Activated CD8-positive, alpha-beta memory T cell treated with anti-CD3 and anti-CD28 coated beads for 1 hour (primary cell): ENCODE measurements at places on chromosomes 13 and 19.

DNA sequence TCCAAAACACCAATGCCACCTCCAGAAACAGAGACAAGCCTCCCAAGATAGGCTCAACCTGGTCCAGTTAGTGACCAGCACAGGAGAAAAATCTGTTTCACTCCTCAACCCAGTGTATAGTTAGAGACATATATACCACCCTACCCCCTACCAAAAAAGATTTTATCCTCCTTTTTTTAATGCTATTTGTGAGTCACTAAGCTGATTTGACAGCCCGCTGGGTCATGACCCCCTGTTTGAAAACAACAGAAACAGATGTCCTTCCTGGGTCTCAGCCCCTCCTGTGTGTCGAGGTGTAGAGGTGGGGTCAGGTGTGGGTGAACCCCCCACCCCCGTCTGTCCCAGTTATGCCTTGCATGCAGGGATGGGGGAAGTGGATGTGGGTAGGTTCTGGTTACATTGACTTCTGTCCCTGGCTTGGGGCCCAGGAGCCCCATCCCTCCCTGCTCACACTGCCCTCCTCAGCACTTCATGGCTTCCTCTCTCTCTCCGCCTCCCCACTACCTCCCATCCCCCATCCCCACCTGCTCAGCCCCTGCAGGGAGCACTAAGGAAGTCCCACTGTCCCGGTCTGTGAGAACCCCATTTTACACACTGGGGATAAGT lies 14.0 kb upstream of the TOMM40 start:
- DNase-seq = no peak

DNA sequence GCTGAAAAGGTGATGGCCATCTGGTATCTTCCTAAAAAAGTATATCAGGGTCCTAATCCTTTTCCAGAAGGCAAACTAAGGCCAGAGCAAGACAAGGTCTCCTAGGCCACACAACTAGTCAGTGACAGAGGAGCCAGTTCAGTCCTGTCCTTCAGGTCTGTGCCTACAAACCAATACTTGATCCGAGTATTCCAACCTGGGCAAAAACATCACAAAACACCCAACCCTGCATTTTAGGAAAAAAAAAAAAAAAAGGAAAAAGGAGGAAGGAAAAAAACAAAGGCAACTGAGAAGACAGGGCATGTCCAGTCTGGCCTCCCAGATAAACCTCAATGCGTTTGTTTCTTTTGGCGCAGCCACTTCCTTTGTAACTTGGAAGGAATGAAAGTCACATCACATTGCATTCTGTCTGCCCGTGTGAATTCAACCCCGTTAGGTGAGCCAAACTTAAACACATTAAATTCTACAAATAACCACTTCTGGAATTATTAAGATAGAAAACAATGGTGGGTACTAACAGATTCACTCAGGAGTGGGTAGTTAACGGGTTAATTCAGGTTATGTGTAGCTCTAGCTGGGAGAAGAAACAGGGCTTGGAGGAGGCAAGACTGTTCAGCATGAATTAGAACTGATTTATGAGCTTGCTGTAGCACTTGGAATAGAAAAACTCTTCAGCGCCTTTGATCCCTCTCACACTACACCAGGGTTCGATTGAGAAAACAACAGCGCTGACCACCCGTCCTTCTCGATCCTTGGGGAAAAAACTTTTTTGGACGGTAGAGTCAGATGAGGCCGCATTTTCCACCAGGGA lies 43.0 kb upstream of the HNRNPA1L2 start:
- no peak for DNase-seq

- DNase-seq = no peak
Measured at GRCh38 chr13:108700422-108701170, 71.2 kb downstream of the MYO16 start.

GRCh38 chr19:47628078-47628771 lies 19.3 kb downstream of the BICRA start:
- no peak for DNase-seq

- no peak for DNase-seq
Measured at GRCh38 chr19:13835791-13836723, 40.8 kb downstream of the ZSWIM4 start.

DNA sequence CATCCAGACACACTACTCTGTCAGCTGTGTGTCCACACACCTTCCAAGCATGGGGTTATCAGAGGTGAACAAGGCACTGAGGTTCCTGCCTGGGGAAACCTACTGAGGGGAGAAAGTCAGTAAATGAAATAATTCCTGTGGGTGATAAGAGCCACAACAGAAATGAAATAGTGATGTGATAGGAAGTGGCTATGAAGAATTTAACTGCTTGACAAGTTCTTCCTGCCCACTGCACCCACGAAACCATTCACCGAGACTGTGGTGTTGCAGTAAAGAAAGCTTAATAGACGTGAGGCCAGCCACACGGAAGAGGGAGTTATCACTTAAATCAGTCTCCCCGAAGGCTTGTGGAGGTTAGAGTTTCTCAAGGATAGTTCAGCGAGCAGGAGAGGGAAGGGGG lies 353.1 kb downstream of the UQCRFS1 start:
- no peak for DNase-seq
